ENCODE measurements at places on chromosomes 11 and 22. TPM values are rescaled to one million over a fixed set of nuclear protein-coding genes. Genes with fewer than 3 reads are reported as not detected.

The RPS6KA4 gene
- 43.3 TPM for total RNA-seq

The SCUBE2 gene
- 0.72 TPM for total RNA-seq

The FAM111A gene
- total RNA-seq, result 36.4 TPM

The TREH gene
- not detected for total RNA-seq

- peak; percentile 80 for DNase-seq
Observed at GRCh38 chr11:69463181-69463994, 18.1 kb upstream of the LINC01488 start.

- no peak for DNase-seq
Observed at GRCh38 chr11:61832754-61833153, 4.7 kb downstream of the FADS2 start.

DNA sequence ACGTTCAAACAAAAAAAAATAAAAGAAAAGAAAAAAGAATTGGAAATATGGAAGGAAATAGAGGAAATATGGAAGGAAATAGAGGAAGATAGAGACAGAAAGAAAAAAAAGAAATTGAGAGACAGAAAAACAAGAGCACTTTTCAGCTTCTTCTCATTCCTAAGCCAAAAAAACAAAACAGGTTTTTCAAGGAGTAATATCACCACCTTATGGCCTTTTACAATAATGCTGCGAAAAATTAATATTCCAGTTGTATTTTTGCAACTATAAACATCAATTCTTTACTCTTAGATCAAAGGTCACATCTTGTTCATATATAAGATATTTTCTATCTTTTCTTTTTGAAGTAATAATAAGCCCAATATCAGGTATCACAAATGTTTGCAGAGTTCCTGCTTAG is 328.3 kb downstream of the FAT3 start:
- DNase-seq, result peak; percentile 4

DNA sequence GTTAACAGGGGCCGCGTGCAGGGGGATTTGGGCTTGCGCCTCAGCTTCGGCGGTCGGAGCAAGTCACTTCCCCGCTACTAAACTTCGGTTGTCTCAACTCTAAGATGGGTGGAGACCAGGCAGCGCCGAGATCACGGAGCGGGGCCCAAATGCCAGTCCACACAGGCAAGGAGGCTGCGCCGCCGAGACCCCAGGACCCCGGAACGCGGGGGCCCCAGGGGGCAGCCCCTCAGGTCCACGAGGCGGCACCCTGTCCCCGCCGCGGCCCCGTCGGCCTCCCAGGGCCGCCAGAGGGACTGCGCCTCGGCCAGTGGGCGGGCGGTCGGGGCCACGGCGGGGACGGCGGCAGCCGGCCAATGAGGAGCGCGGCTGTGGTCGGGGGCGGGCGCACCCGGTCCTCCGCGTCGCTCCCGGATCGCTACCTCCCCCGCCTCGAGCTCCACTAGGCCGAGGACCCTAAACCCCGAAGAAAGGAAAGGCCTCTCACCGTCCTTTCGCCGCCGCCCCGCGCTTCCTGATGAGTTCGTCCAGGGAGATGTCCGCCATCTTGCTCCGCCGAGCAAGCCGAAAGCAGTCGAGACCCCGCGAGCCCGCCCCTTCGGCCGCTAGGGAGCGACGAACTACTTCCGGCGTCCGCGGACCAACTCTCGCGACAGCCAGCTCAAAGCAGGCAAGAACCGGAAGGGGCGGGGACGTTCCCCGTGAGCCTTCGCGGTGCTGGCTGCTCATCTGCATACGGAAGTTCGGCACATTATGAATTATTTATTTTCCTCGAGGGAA is at the start of gene POLDIP3:
Gene POLDIP3 (minus strand): TSS at position 572 of the 780 bp plus-strand sequence. CDS start 26 bp downstream, at position 546.
- DNase-seq, result peak; percentile 98

DNA sequence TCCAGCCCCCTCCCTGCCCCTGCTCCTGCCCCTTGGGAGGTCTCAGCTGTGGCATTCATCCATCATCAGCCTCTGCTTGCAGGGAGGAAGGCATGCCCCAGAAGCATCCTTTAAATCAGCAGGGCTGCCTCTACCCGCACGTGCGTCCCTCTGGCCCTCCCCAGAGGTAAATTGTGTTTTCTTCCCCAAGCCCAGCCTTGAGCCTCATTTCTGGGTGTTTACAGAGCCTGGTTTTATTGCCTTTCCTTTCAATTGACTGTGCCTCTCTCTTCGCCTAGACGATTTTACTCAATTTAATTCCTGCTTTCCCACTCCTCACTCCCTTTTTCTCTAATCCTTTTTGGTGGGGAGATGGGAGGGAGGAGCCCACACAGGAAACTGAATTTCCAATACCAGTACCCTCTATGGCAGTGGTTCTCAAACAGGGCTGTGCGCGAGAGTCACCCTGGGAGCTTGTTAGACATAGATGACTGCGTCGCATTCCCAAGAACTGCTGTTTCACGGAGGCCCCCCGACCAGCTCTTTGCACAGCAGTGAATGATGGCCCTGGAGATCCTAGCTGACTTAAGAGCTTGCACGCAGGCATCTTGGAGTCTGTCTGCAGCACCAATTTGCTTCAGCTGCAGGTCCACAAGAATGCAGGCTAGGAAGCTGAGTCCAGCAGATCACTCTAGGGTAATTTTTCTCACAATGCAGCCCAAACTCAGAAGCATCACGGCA is 15.1 kb upstream of the OAF start:
- no peak for DNase-seq

GRCh38 chr11:98180511-98180910 is 840.2 kb upstream of the CNTN5 start:
- no peak for DNase-seq

DNA sequence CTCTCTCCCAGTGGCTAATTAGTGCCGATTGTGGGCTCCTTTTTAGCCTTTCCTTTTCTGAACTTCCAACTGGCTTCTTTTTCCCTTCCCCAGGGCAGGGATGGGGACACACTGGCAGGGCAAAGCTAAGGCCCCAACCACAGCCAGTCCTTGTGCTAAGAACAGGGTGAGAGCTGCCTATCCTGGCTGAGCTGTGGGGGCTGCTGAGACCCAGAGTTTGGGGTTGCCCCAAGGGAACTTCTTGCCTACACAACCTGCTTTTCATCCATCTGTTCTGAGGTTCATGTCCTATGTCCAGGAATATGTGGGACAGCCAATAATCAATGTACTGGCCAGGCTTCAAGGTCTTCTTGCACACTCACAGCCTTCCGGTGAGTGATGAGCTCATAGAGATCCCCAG is 10.0 kb upstream of the TPBGL start:
- no peak for DNase-seq

DNA sequence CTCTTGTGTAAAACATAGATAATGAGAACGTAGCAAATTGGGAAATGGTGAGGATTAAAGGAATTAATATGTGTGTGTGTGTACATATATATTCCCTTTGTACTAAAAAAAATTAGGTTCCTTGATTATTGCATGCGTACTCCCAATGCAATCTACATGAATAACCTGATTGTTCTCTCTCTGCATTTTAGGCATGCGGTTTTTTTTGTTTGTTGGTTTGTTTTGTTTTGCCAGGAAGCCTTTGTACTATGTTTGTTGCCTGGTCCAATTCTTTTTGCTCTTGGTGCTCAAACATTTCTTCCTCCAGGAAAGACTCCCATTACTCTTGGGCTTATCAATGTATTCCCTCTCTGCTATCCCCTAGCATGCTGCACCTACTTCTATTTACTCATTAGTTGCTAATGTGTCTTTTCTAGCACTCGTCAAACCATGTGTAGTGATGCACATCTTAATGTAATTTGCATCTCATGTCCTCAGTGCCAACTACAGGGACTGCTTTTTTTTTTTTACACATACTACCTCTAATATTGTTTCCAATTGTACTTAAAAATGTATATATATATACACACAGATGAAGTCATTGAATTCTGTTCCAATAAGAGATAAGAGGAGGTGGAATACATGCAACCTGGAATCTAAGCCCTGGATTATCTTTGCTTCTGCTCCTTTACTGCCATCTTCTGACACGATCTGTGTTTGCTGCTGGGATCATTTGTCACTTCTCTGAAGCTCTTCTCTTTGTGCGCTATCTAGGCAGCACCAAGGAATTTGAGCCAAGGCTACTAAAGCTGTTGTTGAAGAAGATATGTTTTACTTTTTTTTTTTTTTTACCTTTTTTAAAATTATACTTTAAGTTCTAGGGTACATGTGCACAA is 197.2 kb upstream of the ANO3 start:
- DNase-seq, result peak; percentile 38

DNA sequence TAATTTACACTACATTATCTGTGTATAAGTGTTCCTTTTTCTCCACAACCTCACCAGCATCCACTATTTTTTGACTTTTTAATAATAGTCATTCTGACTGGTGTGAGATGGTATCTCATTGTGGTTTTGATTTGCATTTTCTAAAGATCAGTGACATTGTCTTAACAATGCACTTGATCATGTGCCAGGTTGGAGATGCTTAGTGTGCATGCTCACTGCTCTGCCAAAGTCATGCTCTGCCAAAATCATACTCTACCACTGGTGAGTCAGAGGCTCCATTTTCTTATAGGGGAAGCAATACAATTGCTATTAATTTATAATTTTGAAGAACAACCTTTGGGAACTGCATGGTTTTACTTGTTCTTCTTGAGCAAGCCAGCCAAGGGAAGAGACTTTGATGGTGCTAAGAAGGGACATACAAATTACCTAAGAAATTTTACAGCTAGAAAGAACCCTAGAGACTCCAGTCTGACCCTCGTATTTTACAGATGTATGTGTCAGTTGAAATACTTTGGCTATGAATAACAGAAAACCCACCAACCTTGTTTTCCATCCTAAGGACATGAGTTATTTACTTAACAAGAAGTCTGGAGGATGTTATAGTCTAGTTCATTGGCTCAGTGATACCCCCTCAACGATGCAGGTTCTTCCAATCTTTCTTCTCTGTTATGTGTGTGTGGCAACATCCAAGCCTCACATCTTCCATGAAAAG is 368.9 kb downstream of the DDX10 start:
- peak; percentile 89 for DNase-seq

GRCh38 chr11:10305262-10305963 is 540 bp downstream of the ADM start:
- DNase-seq, result peak; percentile 9

- DNase-seq, result peak; percentile 33
Observed at GRCh38 chr11:46216019-46216764, 61.3 kb upstream of the CREB3L1 start.

DNA sequence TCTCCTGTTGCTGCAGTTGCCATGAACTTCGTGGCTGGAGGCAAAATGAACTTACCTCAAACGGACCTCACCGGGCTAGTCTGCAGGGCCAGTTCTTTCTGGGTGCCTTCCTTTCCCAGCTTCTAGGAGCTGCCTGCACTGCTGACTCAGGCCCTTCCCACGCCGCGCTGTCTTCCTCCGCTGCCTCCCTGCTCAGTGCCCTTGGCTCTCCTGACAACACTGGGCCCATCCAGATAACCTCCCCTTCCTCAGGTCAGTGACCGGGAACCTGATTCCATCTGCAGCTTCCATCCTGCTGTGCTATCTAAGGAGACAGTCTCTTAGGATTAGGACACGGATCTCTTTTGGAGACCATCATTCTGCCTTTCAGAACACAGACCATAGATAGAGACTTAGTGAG is 19.3 kb downstream of the MOB2 start:
- no peak for DNase-seq

- no peak for DNase-seq
Observed at GRCh38 chr11:115347106-115347505, 157.1 kb downstream of the CADM1 start.

- peak; percentile 33 for DNase-seq
Observed at GRCh38 chr11:118924591-118925585, 838 bp downstream of the BCL9L start.

Measured in IMR-90 (cell line).